A549 treated with GW870086 at 1 μM for 4 hours (cell line): ENCODE measurements at places on chromosomes 16 and 17. TPM values are rescaled to one million over a fixed set of nuclear protein-coding genes. Genes with fewer than 3 reads are reported as not detected.

CDH3 gene
- 0.17 to 0.31 TPM (median 0.22 TPM) in 5 replicates for total RNA-seq

DPEP1 gene
- total RNA-seq = 0.87 to 2.3 TPM (median 1.2 TPM) in 5 replicates

MT1M gene
- total RNA-seq = not detected in 5 replicates

RPUSD1 gene
- total RNA-seq = 38.8 to 57.7 TPM (median 50.0 TPM) in 5 replicates

NGFR gene
- total RNA-seq = 0.49 to 1.2 TPM (median 0.85 TPM) in 5 replicates
